M059J (cell line): ENCODE measurements at places on chromosomes 6 and 20. TPM values are rescaled to one million over a fixed set of nuclear protein-coding genes. Genes with fewer than 3 reads are reported as not detected.

The CNR1 gene
- total RNA-seq = 0.64 and 1.7 TPM in 2 replicates

The SLC35D3 gene
- not detected in 2 replicates for total RNA-seq

The PAK5 gene
- total RNA-seq = 0.05 and 0.10 TPM in 2 replicates

The ADA gene
- 9.1 and 9.6 TPM in 2 replicates for total RNA-seq

The MCM9 gene
- 3.9 and 5.7 TPM in 2 replicates for total RNA-seq

The LY6G6D gene
- not detected in 2 replicates for total RNA-seq

The VSX1 gene
- 0.32 TPM in 1 of 2 replicates, not detected in the other for total RNA-seq

The PPIL6 gene
- 2.1 and 9.6 TPM in 2 replicates for total RNA-seq

The NKX2-4 gene
- total RNA-seq = 0.86 and 1.2 TPM in 2 replicates

The ERVFRD-1 gene
- total RNA-seq = not detected in 2 replicates

The ZC2HC1B gene
- total RNA-seq = not detected in 2 replicates

The RBBP8NL gene
- total RNA-seq = not detected in 2 replicates

The C20orf144 gene
- total RNA-seq = 0.12 TPM in 1 of 2 replicates, not detected in the other
